Head of caudate nucleus (tissue), 42 donors: ENCODE measurements at places on chromosomes 3 and 15.

DNA sequence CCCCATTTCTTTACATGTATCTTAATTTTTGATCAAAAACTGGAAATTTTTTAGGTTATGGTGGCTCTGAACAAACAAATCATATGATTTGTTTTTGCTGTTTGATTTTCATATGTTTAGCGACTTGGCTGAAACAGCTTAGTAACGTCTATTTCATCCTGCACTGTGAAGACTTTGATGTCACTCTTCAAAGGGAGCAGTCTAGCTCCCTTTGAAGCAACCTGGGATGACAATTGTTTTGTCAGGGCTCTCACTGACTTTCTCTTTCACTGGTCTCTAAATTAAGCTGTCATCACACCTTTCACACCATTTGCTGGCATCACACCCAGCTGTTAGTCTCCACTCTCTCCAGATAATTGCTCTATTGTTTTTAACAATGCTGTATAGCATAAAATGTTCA, 896.9 kb downstream of the IGSF11 start:
- DNase-seq: no peak

GRCh38 chr3:133394561-133395311, 5.1 kb upstream of the BFSP2 start:
- no peak for DNase-seq

- no peak for DNase-seq
Measured at GRCh38 chr15:29131840-29132420, 137.7 kb downstream of the NSMCE3 start.

DNA sequence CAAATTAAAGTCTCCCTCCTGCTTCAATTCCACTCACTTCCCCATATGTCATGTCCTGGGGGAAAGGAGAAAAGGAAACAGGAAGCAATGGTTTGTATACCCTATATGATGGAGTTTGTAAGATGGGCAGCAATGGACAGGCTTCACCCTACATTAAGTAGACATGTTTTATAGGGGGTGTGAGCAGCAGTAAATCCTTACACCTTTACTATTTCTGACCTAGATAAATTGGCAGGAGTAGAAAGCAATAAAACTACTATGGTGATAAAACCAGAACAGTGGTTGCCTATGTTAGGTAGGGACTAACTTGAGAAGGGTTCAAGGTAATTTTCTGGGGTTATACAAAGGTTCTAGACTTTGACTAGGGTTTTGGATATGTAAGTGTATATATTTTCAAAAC, 301.7 kb downstream of the GBE1 start:
- DNase-seq: no peak

DNA sequence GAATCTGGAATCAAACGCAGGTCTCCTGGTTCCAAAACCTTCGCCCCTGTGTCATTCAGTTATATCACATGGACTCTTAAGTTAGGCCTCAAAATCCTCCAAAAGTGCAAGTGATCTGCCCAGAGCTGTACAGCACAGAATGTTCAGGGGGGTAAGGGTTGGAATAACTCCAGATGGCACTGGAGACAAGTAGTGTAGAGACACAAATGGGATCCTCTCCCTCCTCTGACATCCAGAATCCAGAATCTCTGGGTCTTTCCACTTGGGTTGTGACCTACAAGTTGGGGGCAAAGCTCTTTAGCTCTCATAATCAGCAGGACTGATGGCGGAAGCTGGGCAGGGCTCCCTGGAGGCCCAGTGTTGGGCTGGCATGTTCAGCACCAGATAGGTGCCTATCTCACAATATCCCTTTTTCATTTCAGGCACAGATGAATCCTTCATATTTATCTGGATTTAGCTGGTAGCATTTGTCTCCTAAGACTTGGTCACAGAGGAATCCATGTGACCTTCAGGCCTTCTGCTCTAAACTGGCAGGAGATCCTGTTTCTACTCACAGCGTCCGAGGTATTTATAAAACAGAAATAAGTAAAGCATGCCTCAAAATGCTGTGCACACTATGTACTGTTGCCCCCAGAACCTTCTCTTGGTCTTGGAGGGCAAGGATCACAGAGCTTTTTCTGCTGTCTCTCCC, 15.4 kb downstream of the ABHD2 start:
- DNase-seq: no peak

DNA sequence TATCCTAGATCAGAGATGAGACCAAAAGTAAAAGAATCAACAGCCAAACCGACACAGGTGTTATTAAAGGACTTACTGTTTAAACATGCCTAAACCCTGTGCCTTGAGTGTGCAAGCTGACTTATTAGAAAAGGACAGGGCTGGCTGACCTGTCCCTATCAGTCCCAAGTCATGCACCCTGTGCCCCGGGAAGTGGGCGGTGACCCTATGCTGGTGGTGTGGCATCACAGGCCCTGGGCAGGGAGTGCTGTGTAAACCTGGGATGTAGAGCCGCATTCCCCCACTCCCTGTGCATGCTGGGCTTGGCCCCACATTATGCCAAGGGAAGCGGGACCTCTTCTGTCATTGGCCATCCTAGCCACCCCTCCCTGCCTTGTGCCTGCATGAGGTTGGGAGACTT, 10.6 kb downstream of the DNAJA4 start:
- DNase-seq: no peak

GRCh38 chr3:129560911-129561594, 18.1 kb downstream of the H1-8 start:
- peak; percentile 31 for DNase-seq

GRCh38 chr15:49052662-49053061, 6.4 kb upstream of the SECISBP2L start:
- DNase-seq: no peak

- no peak for DNase-seq
Measured at GRCh38 chr3:4571690-4572334, 78.7 kb downstream of the ITPR1 start.

GRCh38 chr3:114221165-114221880, 16.1 kb downstream of the ZNF80 start:
- DNase-seq: no peak

DNA sequence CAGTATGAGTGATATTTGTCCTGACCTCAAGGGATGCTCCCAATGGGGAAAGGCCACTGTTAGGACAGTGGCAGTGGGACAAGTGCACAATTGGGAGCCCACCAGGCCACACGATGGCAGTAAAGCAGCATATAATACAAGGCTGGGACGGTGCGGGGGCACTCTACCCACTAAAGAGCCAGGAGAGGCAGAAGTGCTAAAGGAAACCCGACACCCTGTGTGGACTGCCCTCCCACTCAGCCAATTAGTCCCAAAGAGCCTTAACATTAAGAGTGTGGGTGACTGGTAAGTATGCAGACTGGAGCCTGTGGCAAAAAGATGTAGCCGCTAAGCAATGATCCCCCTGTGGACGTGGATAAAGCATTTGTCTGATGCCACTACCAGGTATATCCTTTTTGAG, 8.2 kb upstream of the ZNF589 start:
- DNase-seq: peak; percentile 93

- DNase-seq: no peak
Measured at GRCh38 chr3:123002100-123002748, 25.3 kb downstream of the SEMA5B start.

DNA sequence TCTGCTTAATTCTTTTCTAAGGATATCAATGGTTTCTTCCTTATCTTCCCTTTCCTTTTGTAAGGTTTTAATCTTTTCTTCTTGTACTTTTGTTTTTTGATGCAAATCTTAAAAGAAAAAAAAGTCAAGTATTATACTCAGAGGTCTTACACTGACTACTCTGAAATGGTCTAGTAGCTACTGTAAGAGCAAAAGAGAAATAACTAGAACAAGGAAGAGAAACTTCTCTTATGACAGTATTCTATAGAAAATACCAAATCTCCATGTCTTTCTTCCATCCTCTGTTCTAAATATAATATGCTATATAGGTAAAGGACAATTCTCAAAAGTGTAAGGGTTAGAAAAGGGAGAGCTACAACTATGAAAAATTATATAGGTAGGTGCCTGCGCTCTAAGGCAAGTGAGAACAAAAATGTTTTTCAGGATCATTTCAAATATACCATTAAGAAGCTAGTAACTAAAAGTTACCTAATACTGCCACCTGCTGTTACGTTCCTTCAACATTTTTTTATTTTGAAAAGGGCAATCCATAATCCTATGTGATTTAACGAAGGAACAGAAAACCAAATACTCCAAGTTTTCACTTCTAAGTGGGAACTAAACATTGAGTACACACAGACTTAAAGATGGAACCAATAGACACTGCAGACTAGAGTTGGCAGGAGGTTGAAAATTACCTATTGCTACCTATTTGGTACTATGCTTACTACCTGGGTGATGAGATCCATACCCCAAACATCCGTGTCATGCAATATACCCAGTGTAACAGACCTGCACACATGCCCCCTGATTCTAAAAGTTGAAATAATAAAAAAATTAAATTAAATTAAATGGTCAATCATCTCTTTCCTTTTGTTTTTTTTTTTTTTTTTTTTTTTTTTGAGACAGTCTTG, 36.7 kb downstream of the CIP2A start:
- no peak for DNase-seq

DNA sequence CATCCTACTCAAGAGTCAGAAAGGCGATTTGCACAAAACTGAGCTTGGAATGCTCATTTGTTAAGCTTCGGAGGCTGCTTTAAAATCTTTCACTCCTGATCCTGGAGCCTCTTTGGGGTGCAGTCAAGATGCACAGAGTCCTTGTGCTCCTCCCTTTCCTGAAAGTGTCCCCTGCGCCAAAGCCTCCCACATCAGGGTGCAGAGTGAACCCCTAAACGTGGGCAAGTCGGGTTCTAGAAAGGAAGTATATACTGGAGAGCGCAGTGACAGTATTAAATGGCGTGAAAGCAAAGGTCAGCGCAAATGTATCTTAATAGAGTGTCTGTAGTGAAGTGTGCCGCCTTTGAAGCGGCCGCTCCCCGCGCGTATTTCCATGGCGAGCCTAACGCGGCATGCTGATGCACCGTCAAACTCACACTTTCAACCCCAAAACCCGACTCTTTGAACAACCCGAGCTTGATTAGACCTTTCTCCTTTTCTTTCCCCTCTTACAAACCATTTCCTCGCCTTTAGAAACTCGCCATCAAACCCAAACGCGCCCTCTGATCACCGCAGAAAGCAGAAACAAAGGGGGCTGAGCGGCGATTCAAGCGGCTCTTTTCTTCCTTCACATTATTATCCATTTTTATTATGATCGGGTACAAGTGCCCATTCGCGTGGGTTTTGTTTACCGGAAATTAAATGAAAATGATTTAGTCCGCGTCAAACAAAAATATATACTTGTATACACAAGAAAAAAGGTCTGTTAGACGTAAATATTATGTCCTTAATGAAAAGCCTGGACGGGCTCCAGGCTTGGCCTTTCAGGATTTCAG, 18.3 kb downstream of the ZIC4 start:
- DNase-seq: no peak

DNA sequence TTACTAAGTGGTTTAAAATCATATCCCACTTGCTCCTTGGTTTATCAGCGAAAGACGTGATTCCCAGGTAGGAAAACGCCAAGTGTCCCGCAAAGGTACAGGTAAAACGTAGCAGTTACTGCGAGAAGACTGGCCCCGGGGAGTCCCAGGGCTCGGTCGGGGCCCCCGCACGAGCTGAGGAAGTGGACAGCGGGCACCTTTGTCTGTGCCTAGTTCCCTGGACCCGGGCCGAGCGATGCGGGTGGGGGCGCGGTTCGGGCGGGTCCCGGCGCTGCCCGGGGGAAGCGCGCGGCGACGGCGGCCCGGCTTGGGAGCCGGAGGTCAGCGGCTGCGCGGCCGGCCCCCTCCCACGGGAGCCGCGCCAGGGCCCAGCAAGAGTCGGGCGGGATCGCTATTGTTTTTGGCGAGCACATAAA, 864 bp upstream of the NEO1 start:
- DNase-seq: peak; percentile 56

DNA sequence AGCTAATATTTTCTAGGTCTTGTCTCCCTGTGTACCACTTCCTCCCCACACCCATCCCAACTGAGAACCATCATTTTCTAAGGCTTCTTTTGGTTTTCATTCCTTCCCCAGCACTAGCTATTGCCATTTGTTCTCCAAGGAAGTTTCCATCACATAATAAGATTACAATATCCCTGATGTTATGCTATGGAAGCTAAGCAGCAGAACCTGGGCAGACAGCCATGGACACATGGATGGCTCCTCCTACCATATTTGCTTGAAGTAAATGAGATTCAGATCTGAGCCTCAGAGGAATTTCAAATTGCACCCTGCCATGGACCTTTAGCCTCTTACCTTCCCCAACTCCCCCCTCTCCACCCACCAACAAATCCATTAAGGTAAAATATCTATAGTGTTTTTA, 31.5 kb downstream of the GASK1A start:
- no peak for DNase-seq

DNA sequence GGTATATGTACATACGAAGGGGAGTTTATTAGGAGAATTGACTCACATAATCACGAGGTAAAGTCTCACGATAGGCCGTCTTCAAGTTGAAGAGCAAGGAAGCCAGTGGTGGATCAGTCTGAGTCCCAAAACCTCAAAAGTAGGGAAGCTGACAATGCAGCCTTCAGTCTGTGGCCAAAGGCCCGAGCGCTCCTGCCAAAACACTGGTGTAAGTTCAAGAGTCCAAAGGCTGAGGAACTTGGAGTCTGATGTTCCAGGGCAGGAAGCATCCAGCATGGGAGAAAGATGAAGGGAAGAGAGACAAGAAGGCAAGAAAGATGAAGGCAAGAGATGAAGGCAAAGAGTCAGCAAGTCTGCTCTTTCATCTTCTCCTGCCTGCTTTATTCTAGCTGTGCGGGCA, 16.8 kb upstream of the LRRN1 start:
- DNase-seq: no peak

DNA sequence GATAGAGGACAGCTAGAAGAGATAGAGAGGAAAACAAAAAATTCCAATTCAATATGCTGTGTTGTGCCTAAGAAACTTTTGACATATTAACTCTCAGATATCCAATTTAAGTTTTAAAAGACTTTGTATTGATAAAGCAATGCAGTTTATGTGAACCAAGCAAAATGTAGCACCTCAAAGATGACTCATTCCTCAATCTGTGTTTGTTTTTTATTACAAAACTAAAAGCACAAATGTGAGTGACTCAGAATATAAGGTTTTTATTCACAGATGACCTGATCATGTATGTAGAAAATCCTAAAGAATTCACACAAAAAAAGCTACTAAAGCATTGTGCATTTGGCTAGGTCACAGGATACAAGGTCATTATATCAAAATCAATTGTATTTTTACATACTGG, 11.1 kb downstream of the HCLS1 start:
- DNase-seq: no peak

DNA sequence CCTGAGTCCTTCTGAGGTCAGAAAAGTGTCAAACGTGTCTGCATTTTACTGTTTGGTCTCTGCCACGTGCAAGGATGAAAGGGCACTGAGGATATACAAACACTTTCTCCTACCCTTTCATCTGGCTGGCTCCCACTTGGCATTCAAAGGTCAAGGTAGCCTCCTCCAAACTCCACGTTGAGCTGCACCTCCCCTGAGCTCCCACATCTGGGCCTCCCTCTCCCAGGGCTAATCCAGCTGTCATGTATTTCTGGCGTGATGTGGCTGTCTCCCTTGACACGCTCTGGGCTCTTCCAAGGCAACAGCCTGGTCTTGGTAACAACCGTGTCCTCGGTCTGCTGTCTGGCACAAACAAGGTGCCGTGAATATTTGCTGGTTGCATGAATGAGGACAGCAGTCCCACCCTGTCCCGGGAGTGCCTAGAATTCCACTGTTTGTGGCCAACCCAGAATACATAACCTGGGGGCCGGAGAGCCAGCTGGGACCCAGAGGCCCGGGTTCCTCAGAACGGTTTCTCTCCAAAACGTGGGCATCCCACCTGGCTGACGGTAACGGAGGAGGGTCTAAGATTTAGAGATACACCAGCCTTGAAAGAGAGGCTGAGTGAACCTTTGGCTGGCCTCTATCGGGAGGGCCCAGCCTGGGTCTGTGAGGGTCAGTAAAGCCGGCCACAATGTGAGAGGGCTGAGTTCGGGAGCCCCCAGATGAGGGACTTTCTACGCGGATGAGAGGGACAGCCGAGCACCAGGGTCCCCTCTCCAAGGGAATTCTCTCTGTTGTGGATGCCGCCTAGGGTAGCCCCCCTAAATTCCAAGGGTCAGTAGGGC, 767 bp downstream of the GLT8D1 start:
- no peak for DNase-seq
